Activated T-helper 1 cell treated with anti-CD3 and anti-CD28 coated beads, Interleukin-2, amount 50 U/mL, for 16 hours (primary cell): ENCODE measurements at places on chromosomes 3 and 15.

DNA sequence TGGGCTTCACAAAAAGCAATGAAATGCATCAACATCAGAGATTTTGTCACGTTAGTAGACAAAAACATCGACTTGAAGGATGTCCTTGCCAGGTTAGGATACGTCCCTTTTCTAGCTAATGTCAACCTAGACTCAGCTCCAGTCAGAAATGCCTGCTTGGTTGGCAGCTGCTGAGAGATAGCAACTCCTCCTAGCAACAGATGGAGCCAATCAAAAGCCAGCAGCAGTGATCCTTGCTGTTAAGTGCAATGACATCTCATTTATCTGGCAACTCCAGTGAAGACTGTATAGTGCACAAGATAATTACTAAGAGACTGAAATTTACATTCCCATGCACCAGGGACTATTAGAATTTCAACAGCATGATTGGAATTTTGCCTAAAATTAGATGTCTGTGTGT is 424.1 kb downstream of the FGF12 start:
- DNase-seq: no peak

DNA sequence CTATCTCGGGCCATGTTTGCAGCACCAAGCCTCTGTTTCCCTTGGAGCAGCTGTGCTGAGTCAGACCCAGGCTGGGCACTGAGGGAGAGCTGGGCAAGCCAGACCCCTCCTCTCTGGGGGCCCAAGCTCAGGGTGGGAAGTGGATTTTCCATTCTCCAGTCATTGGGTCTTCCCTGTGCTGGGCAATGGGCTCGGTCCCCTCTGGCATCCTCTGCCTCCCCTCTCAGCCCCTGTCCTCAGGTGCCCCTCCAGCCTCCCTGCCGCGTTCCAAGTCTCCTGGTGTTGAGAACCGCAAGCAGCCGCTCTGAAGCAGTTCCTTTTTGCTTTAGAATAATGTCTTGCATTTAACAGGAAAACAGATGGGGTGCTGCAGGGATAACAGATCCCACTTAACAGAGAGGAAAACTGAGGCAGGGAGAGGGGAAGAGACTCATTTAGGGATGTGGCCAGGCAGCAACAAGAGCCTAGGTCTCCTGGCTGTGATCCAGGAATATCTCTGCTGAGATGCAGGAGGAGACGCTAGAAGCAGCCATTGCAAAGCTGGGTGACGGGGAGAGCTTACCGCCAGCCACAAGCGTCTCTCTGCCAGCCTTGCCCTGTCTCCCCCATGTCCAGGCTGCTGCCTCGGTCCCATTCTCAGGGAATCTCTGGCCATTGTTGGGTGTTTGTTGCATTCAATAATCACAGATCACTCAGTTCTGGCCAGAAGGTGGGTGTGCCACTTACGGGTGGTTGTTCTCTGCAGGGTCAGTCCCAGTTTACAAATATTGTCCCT is 1.2 kb downstream of the RHO start:
- no peak for DNase-seq

GRCh38 chr15:71334873-71335272 is 219.6 kb downstream of the THSD4 start:
- no peak for DNase-seq

GRCh38 chr3:113331187-113331586 is 110.1 kb downstream of the CFAP44 start:
- DNase-seq: no peak

DNA sequence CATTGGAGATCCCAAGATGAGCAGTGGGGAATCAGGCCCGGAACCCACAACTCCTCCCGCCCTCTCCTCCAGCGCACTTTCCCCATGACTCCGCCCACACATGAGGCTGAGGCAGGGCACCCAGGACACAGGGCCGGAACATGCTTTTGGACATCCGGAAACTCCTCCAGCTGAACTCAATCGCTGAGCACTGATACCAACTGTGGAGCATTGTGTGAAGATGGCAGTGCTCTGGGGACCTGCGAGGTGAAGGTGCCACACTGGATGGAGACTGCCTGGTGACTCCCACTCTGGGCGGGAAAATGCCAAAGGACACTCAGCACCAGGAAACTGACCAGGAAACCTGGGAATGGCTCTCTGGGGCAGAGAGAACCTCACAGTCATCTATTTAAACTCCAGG is 189.1 kb downstream of the FAM43A start:
- DNase-seq: no peak

- DNase-seq: peak; percentile 69
These were observed 2.9 kb downstream of the GNAT1 start for GRCh38 chr3:50194128-50194902.

- no peak for DNase-seq
These were observed 85.6 kb upstream of the ABHD17C start for GRCh38 chr15:80609512-80609946.

DNA sequence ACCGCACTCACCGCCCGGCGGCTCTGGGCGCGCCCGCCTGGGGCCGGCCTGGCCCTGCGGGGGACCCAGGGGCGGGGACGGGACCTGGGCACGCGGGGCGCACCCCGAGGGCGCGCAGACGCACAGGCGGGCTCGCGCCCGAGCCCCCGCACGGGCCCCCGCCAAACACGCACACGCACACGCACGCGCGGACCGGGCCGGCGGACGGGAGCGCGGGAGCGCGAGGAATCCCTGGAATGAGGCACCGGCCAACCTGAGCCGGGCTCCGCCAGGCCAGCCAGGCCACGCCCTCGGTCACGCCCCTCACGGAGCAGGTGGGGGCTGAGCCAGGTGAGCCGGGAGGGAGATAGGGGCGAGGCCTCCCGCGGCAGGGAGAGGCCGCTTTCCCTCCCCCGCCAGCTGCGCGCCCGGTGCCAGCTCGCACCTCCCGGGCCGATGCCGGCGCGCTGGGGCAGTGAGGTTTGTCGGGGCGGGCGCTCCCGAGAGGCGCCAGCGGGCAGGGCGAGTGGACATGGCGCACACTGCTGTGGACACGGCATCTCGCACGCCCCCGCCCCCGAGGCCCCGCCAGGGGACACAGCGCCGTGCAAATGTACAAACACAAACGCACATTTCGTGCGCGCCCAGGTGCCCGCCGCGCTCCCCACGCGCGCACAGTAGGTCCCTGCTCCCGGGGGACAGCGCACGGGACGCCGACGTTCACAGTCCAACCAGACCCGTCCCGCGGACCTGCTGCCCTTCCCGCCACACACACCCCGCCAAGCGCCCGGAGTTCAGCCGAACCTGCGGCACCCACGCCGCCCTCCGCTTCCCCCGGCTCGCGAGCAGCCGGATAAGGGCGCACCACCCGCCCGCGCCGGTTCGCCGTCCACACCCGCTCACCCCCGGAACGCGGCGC is 75.9 kb upstream of the VGLL4 start:
- peak; percentile 71 for DNase-seq

GRCh38 chr3:135622656-135623055 is 342.9 kb upstream of the PPP2R3A start:
- DNase-seq: no peak

- DNase-seq: no peak
These were observed 125.6 kb downstream of the VPS8 start for GRCh38 chr3:184937611-184938010.

DNA sequence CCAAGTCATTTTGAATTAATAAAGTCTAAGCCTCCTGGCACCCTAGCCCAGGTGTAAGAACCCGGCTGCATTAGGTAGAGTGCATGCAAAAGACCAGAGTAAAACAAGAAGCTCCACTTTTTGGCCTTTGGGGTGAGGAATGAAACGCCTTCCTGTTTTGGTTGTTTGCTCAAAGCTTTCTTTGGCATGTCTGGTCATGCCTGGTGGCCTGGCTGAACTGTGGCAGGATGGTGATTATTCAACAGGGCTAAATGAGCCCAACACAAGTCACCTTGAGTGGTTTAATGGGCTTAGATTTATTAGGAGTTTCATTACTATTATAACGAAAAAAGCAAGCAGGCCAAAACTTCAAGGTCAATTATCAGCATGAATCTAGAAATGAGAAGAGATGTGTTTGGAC is 40.9 kb upstream of the LDHAL6B start:
- no peak for DNase-seq

- DNase-seq: no peak
These were observed 277.1 kb downstream of the MAGI1 start for GRCh38 chr3:65761446-65762234.

- DNase-seq: no peak
These were observed 48.6 kb upstream of the CAPN7 start for GRCh38 chr3:15157441-15157840.

- DNase-seq: no peak
These were observed 30.3 kb downstream of the ALDH1L1 start for GRCh38 chr3:126149960-126150515.

- DNase-seq: no peak
These were observed 871.5 kb downstream of the DIPK2A start for GRCh38 chr3:144843099-144843498.

DNA sequence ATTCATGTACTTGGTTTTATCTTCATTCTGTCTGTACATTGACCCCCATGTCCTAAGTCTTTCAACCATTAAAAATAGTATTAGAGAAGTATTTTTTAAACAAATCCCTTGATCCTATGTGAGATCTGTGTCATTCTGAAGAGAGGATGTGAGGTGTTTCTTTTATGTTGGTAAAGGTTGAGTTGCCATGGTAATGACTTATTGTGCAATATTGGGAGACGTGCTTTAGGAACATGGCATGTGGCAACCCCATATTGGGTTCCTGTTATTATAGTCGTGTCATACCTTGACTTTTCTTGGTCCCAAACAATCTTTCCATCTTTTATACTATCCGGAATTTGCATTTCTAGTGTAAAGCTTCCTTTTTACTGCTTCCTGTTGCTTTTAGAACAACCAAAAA is 203.1 kb downstream of the KCNAB1 start:
- no peak for DNase-seq

DNA sequence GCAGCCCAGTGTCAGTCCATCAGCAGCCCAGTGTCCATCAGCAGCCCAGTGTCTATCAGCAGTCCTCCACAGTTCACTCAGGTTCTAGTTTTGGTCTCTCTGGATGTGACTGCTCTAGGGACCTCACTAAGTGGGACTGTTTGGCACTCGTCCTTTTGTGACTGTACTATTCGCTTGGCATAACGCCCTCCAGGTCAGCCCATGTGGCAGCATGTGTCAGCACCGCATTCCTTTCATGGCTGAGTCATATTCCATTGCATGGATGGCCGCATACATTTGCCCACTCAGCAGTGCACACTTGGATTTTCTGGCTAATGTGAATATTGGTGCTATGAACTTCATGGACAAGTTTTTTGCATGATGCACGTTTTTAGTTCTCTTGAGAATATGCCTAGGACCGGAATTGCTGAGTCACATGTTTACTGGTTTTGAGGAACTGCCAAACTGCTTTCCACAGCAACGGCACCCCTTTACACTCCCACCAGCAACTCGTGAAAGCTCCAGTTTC is 16.4 kb downstream of the CHST13 start:
- no peak for DNase-seq
